ENCODE measurements at places on chromosomes 7 and 10.

GRCh38 chr7:148697256-148698006 is 1.3 kb upstream of the CUL1 start:
- no peak for DNase-seq

GRCh38 chr7:158595068-158595467 is 7.4 kb upstream of the PTPRN2 start:
- DNase-seq, result no peak

GRCh38 chr7:47572094-47572445 is 9.8 kb downstream of the TNS3 start:
- DNase-seq, result no peak

GRCh38 chr7:86212976-86213375 is 430.7 kb upstream of the GRM3 start:
- no peak for DNase-seq

DNA sequence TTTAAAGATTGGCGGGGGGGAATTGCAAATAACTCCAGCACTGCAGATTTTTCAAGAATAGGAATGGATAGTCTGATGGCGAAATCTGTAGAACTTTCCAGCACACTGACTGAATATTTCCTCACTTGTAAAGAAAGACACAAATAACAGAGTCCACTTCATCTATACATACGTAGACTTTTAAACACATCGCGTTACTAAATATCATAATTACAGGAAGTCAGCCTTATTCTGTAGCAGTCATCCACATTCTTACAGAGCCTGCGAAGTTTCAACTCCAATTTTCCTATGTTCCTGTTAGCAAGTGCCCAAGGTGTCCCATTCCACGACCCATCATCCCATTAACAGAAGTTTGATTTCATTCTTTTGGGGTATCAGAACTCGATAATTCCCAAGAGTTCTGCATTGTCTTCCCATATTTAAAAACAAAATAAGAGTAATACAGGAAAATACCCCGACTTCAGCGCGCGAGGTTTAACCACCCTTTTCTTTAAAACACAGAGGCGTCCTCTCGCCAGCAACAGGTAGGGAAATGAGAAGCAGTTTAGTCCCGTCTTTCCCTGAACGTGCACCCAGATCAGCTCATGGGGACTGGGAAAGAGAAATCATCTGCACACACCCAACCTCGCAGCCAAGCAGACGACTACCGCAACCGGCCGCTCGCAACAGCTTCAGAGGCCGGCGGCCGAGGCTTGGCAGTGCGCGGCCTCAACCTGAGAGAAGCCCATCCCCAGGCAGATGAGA is 880 bp downstream of the HERC4 start:
- no peak for DNase-seq

GRCh38 chr10:95394161-95394880 is 103.5 kb upstream of the PDLIM1 start:
- DNase-seq, result no peak

DNA sequence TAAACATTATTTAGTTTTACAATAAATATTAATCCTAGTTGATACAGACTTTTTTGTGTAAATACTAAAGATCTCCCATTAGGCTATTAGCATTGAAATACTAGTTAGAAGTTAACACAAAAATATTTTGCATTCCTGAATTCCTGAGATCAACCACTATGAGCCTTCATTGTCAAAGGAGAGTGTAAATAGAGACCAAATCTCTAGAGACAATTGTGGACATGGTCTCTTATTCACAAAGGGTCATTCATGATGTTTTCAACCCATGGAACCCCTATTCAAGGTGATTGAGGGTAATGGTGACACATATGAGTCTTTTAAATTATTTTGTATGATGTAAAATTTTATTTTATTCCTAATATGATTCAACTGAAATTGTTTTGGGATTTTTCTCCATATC is 1454.8 kb upstream of the LRRTM3 start:
- no peak for DNase-seq

GRCh38 chr7:127047521-127047920 is 205.2 kb downstream of the GRM8 start:
- no peak for DNase-seq

GRCh38 chr7:94170836-94171235 is 166.7 kb upstream of the BET1 start:
- DNase-seq, result no peak

- DNase-seq, result no peak
Measured at GRCh38 chr10:130471486-130471885, 335.3 kb downstream of the GLRX3 start.

- DNase-seq, result no peak
Measured at GRCh38 chr7:102303669-102304422, 17.2 kb downstream of the SH2B2 start.

All from activated T-helper 1 cell treated with anti-CD3 and anti-CD28 coated beads, Interleukin-2, amount 50 U/mL, for 16 hours (primary cell).